ENCODE measurements at places on chromosomes 7 and 10.

DNA sequence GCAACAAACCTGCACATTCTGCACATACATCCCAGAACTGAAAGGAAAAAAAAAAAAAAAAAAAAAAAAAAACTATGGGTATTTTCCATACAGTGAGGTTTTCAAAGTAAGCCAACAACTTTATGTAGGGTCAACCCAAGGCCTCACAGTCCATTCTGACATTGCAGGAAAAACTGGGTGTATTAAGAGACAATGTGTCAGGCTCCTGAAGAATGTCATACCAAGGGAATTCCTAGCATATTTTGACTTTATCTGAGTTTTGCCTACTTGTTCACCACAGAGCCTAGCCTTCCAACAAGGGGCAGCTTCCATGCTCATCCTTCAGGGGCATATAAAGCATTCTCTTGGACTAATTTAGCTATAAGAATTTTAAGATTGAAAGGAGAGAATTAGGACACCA is 368.9 kb downstream of the PLXDC2 start:
- no peak for DNase-seq

- no peak for DNase-seq
Measured at GRCh38 chr10:127315888-127316287, 119.5 kb upstream of the INSYN2A start.

- DNase-seq: no peak
Measured at GRCh38 chr10:7234109-7234508, 176.7 kb downstream of the SFMBT2 start.

- no peak for DNase-seq
Measured at GRCh38 chr7:6727663-6728062, 20.9 kb upstream of the ZNF12 start.

DNA sequence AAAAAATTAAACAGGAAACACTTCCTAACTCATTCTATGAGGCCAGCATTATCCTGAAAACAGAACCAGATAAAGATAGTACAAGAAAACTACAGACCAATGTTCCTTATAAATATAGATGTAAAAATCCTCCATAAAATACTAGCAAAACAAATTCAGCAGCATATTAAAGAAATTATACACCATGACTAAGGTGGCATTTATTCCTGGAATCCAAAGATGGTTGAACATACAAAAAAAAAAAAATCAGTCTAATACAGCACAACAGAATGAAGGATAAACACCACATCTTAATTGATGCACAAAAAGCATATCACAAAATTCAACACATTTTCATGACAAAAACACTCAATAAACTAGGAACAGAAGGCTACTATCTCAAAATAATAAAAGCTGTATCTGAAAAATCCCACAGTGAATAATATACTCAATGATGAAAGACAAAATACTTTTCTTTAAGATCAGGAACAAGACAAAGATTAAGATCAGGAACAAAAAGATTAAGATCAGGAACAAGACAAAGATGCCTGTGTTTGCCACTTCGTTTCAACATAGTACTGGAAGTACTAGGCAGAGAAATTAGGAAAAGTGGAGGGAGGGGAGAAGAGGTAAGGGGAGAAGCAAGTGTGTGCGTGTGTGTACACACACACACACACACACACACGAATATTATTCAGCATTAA is 95.6 kb downstream of the SNX13 start:
- DNase-seq: no peak

- DNase-seq: no peak
Measured at GRCh38 chr7:50621206-50621605, 56.0 kb upstream of the DDC start.

DNA sequence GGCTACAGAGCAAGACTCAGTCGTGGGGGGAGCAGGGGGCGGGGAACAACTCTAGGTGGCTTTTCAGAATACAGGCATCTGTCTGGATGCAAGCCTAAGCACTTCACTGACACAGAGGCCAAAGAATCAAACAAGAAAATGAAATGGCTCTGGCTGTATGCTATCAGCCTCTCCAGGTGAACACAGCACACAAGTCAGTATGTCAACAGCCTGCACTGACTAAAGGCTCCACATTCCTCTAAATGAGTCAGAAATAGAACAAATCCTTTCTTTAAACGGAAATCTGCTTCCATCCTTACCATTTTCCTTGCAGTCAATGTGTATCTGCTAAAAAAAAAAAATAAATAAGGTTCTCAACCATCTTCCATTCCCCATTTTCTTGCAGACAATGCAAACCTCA is 88.3 kb downstream of the ARMH3 start:
- no peak for DNase-seq

GRCh38 chr7:144812379-144813283 is 23.2 kb downstream of the TPK1 start:
- no peak for DNase-seq

GRCh38 chr10:48926764-48927540 is 12.7 kb downstream of the LRRC18 start:
- no peak for DNase-seq

- DNase-seq: no peak
Measured at GRCh38 chr10:32386623-32387260, 39.8 kb upstream of the EPC1 start.

DNA sequence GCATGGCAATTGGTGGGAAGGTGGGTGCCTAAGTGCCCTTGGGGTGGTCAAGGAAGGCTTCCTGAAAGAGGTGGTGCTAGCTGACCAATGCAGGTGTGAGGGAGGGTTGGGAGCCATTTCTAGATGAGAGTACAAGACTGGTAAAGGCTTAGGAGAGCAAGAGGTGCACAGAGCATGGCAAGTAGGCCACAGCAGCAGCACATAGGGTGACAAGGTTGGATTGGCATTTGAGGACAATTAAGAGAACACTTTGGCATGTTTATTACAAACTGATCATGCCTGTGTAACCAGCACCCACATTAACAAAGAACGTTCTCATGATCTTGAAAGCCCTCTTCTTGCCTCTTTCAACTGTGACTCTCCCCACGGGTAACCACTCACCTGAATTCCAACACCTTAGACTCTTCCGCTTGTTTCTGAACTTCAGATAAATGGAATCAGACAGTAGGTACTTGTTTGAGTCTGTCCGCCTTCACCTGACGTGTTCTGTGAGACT is 107.6 kb downstream of the MYL10 start:
- DNase-seq: no peak

DNA sequence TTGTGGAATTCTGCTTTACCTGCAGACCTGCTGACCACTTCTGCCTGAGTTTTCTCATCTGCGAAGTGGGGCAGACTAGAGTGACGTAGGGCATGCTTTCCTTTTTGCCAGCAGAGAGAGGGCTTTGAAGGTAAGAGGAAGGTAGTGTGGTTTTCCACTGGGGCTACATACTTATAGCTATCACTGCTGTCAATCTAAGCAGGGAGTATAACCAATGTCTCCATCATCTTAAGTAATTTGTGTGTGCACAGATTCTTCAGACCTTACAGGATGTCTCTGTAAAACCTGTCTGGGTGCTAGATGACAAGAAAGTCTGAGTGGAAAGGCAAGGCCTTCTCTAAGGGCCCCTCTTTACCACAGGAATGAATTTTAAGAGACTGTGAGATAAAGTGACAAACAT is 106.8 kb downstream of the RBM20 start:
- DNase-seq: no peak

- no peak for DNase-seq
Measured at GRCh38 chr7:87561102-87561501, 39.6 kb downstream of the ABCB1 start.

DNA sequence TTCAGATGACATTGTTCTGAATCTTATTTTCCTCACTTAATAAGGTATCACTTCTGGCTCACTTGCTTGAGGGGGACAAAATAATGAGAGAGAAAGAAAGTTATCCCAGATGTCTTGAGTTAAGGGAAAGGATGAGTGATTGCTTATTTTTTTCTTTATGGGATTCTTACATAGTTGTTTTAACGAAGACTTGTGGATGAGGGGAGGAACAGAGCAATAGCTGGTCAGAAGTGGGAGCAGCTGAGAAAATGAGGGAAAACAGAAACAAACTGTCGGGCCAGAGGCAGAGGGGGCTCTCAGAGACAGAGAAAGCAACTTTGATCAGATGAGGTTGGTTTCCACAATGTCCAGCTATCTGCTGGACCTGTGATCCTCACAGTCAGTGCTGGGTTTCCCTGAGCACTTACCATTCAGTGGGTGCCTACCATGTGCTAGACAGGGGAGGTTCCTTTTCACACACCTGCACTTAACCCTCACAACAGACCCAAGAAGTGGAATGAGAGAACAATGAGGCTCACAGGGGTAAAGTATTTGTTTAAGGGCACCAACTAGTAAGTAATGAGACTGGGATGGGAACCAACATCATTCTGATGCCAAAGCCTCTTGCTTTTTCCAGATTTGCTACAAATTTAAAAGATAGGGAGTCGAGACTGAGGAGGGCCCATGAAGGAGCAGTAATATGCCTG is 64.2 kb downstream of the BICC1 start:
- DNase-seq: no peak

DNA sequence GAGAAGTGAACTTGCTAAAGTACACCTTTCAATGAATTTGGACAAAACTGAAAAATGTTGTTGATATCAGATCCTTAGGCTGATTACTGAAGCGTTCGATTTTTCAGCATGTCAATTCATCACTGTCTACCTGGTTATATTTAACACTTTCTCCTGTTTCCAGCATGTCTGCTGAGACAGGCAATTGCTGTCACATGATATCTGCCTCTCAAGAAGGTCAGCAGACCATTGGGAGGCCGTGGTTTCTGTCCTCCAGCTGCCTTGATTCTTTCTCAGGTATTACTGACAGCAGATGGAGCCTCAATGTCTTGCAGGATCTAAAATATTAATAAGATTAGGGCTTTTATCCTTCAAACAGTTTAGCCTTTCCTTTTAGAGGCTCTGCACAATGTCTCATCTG is 127.5 kb downstream of the SNX10 start:
- DNase-seq: no peak

DNA sequence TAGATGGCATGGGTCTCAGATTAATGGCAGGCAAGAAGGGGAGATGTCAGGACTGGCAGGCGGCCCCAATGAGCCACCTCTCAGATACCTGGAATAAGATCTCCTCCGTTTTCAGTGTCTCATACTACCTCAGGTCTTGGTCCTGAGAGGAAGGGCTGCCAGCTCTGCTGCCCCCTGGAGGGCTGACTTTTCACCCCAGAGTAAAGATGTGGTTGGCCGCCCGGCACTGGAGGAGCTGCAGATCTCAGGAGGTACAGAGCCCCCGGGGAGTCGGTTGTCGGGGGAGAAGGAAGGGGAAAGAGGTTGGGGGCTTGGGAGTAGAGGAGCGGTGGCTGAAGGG is 642 bp upstream of the COL13A1 start:
- no peak for DNase-seq

DNA sequence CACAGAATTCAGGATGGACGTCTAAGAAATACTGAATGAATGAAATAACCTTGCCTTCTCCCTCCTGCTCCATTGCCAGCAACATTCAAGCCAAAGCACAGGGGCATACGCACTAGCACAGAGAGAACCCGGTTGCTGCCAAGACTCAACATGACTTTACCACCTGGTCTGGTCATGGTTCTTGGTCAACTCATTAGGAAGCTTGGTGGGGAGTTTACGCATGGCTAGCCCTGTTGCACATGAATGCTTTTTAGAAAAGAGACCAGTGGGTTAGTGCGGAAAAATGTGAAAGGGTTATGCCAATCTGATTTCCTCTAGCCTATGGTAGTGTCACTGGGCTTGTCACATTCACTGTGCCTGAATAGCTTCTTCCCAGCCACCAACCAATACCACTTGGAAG is 187.6 kb upstream of the NEBL start:
- DNase-seq: no peak

Measured in anterior cingulate cortex (tissue), 58 donors.